C1 segment of cervical spinal cord (tissue), 14 donors: ENCODE measurements at places on chromosomes 7 and 10.

DNA sequence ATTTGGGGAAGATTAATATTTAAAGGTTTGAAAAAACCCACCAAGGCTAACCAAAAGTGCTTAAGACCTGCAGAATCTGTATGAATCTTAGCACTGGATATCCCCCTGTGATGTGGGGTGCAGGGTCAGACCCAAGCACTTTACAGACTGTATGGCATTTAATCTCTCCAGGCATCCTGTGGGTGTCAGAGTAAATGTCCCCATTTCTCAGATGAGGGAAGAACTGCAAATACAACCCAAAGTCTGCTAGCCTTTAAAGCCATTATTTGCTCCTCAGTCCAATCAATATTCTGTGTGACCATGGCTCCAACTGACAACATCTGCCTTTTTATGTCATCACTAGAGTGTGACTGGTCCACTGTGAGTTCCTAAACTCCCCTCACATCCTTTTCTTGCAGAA, 10.0 kb upstream of the MBL2 start:
- DNase-seq: no peak

DNA sequence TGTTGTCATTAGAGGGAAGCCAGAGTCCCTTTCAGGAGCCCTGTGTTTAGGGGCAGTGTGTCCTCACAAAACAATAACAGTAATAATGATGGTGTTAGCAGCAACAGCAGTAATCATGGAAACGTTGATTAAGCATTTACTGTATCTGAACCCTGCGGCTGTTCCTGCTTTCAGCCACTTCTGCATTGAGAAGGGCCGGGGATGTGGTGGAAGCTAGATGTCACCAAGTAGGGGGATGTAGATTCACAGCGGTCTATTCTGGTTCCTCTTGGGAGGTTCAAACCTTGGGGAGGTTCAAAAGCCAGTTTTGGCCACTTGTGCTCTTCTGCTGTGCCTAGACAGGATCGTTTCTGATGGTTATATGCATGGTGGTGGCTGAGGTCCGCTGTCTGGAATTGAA, 44.8 kb downstream of the PRPF18 start:
- DNase-seq: no peak

DNA sequence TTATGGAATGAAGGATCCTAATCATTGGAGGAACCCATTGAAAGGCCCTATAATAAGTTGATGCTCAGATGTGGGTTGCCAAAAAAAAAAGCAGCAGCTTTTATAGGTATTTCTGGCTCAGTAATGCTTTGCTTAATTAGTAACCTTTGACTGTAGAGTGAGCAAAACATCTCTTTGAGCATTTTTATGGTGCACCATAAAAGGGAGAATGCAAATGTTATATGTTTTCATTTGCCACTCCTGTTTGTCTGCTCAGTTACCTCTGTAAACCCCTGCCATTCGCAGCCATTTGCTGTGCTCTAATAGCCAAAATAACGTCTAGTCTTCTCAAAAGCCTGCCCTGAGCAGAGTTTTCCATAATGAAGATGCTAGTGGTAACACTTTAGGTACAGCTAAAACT, 589.1 kb upstream of the FOXK1 start:
- no peak for DNase-seq

- no peak for DNase-seq
These were observed 151.5 kb downstream of the GLI3 start for GRCh38 chr7:42085531-42085930.

DNA sequence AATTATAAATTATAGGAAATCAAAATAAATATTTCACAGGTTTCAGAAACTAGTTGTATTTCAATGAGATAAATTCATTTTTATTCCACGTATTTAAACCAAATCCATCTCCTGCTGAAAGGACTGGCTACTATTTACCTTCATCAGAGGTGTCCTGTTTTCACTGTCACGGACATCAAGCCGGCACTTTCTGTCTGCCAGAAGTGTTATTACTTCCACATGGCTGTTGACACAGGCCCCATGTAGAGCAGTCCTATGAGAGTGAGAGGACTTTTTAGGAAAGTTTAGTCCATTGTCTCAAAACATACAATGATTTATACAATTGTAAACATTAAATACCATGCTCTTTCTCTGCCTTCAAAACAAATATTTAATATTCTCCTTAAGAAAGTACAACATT, 100.4 kb upstream of the ACBD5 start:
- DNase-seq: no peak

DNA sequence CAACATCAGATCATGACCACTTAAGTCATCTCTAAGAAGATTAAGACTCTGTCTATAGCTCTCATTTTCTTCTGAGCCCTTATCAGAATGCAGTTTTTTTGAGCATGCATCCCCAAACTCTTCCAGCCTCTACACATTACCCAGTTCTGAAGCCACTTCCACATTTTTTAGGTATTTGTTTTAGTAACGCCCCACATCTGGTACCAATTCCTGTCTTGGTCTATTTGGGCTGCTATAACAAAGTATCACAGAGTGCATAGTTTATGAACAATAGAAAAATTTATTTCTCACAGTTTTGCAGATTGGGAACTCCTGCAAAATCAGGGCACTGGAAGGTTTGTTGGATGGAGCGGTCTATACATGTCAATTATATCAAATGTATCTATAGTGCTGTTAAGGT, 107.7 kb upstream of the KCND2 start:
- no peak for DNase-seq

GRCh38 chr10:124446830-124447750, 2.7 kb downstream of the NKX1-2 start:
- DNase-seq: no peak

DNA sequence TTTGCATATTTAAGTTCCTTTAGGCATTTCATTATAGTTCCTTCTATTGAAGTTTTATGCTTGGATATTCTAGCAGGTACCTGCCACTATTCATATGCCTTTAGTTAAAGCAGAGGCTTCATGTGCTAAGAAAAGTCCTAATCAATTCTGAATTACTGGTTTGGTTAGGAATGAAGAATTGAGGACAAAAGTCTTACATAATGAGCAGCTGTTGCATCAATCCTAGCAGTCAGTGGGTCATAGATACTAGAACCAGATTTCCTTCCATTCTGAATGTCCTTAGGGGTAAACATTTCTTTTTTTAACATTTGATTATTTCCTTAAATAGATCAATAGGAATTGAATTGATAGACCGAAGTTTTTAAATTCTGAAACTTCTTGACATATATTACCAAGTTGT, 59.2 kb downstream of the CDK13 start:
- DNase-seq: no peak

DNA sequence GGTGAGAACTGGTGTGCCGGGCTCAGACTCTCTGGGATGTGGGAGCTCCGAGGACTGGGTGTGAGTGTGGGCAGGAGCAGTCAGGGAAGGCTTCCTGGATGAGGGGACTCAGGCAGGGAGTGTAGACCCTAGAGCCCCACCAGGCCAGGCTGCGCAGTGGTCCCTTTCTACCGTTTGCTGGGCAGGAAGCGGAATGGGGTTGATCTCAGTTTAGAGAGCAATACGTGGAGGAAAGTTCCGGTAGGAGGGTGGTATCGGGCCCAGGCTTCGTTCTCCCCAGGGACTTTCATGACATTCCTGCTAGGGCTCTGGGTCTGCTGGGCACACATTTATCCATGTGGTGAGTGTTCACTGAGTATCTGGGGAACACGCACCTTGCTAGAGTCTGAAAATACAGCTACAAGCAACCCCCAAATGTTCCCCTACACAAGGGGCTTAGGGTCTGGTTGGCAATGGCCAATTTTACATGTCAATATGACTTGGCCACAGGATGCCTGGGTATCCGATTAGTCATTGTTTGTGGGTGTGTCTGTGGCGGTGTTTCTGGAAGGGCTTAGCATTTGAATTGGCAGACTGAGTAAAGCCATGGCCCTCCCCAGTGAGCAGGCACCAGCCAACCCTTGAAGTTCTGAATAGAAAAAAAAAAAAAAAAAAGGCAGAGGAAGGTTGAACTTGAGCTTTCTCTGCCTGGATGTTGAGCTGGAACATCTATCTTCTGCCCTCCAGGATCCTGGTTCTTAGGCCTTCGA, 20.8 kb downstream of the GHRHR start:
- DNase-seq: no peak

GRCh38 chr10:35827783-35828182, 185.7 kb upstream of the FZD8 start:
- no peak for DNase-seq

- no peak for DNase-seq
These were observed 55.1 kb upstream of the CALN1 start for GRCh38 chr7:72467237-72467636.

DNA sequence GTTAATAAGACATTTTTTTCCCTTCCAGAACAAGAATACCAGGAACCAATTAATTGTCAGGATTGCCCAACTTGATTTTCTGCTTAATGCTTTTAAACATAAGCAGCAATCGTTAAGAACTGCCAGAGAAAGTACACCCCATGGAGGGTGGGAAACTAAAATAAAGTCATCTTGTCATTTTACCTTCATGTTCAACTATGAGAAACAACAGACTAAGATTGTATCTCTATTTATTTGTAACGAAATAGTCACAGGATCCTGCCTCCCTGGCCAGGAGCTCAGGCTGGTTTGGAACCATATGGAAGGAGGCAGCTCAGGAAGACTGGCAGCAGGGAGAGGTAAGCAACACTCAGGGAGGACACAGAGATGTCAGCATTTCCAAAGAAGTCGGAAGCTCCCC, 129.6 kb downstream of the TNS3 start:
- DNase-seq: peak; percentile 66

- DNase-seq: no peak
These were observed 260.2 kb upstream of the PRKCQ start for GRCh38 chr10:6840201-6840691.

DNA sequence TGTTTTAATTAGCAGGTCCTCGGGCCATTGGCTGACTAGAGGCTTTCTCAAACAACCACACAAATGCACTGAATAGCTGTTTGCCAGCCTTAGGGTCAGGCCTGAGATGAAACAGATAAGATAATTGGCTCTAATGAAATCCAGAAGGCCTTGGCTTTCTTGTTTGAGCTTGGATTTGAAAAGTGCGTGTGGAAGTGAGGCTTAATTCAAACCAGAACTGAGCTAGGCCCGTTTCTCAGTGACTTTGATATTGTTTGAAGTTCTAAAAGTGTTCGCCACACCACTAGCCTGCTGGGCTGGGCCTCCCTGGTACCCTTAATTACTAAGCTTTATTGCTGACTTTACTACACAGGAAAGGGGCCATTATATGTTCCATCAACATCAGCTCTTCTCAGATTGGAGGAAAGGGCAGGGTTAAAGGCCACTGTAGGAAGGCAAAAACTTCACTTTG, 270.6 kb downstream of the TWIST1 start:
- no peak for DNase-seq

DNA sequence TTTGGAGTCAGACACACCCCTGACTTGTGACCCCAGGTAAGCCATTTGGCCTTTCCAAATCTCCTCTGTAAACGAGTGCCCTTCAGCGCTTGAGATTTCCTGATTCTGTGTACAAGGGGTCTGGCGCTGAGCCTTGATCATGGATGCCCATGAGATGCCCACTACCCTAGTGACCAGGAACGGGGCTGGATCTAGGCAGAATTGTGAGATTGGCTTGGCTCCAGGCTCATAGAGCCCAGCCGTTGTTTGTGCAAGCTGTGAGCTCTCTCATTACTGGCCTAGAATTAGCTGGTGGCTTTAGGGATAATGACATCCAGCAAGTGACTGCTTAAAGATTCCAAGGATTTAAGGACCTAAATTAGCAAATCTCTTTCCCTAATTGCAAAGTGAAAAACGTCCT, 84.9 kb downstream of the CAMK1D start:
- no peak for DNase-seq

DNA sequence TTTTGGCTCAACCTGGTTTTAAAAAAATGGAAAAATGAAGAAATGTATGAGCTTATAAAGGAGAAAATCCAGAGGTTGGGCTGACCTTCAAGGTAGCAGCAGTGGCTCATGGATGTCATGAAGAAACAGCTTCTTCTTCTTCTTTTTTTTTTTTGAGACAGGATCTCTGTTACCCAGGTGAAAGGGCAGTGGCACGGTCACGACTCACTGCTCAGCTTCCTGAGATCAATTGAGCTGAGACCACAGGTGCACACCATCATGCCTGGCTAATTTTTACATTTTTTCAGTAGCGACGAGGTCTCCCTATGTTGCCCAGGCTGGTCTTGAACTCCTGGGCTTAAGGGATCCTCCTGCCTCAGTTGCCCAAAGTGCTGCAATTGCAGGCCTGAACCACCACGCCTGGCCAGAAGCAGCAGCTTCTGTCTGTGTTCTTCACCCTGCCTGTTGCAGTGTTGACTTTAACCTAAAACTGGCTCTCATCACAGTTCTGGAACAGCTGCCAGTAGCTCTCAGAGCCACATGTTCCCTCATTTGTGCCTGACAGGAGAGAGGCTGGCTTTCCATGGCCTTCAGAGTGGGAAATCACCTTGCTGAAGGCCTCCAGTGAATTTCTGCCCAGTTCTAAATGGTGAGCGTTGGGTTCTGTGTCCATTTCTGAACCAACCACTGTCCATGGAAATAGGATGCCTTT, 117.7 kb downstream of the PFKFB3 start:
- no peak for DNase-seq

DNA sequence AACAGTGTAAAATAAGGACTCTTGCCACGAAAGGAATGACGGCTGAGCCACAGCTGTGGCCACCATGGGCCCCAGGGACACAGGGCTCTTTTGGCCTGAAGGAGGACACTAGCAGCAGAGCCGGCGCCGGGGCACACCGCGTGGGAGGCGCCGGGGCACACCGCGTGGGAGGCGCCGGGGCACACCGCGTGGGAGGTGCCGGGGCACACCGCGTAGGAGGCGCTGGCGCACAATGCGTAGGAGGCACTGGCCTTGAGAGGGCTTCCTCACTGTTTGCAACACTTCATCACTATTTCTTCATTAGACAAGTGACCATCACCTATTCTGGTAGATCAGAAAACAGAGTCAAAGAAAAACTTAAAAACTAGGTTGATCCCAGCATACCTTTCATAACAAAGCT, 23.4 kb downstream of the ESYT2 start:
- no peak for DNase-seq
